ENCODE measurements at places on chromosomes 4 and X. TPM values are rescaled to one million over a fixed set of nuclear protein-coding genes. Genes with fewer than 3 reads are reported as not detected.

ERCC6L gene
- total RNA-seq: 1.1 TPM

TCEAL6 gene
- total RNA-seq: not detected

SASH3 gene
- not detected for total RNA-seq

GRCh38 chr4:86366920-86367319 lies 7.1 kb upstream of the MAPK10 start:
- peaks cover 28% of the 10 kb centered on the region for H3K4me1 ChIP-seq
- H3K36me3 ChIP-seq: peaks cover 2% of the 10 kb centered on the region
- H3K27me3 ChIP-seq: no peaks in the 10 kb centered on the region
- H3K27ac ChIP-seq: peak overlapping the region; percentile 8
- no peak overlapping the region for H3K4me3 ChIP-seq
- no peak for DNase-seq

DNA sequence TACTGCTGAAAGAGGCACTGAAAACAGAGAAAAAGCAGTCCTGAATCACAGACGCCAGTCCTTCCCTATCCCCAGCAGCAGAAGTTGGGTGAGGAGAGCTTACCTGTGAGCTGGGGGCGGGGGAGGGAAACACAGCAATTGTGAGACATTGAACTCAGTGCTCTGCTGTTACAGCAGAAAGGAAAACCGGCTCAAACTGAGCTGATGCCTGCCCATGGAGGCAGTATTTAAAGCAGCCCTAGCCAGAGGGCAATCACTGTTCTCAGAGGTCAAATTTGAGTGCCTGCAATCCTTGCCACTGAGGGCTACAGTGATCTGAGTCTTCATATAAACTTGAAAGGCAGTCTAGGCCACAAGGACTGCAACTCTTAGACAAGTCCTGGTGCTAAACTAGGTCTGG lies 220.7 kb downstream of the GRXCR1 start:
- H3K36me3 ChIP-seq: no peaks in the 10 kb centered on the region
- H3K4me1 ChIP-seq: no peaks in the 10 kb centered on the region
- DNase-seq: no peak
- H3K27me3 ChIP-seq: no peaks in the 10 kb centered on the region
- H3K27ac ChIP-seq: no peak overlapping the region

GRCh38 chrX:20347481-20347880 lies 80.8 kb upstream of the RPS6KA3 start:
- no peaks in the 10 kb centered on the region for H3K27me3 ChIP-seq
- H3K4me1 ChIP-seq: no peaks in the 10 kb centered on the region
- H3K27ac ChIP-seq: no peak overlapping the region
- DNase-seq: no peak
- no peaks in the 10 kb centered on the region for H3K36me3 ChIP-seq

- H3K36me3 ChIP-seq: peaks cover 10% of the 10 kb centered on the region
- peaks cover 33% of the 10 kb centered on the region for H3K4me1 ChIP-seq
Observed at GRCh38 chr4:52711272-52711671, 40.0 kb downstream of the ERVMER34-1 start.

DNA sequence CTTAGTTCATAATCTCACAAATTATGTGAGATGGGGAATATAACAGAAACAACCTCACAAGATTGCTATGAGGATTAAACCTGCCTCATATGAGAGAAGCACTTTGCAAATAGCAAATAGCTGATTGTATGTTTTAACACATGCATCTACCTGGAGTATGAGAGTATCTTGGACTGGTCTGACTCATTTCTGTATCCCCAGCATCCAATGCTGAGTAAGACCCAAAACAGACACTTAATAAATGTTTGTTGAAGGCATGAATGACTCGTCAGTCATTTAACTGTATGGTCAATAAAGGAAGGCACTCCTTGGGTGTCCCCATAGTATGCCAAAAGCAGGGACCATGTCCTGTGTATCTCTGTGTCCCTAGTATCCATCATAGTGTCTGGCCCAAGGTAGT lies 350.9 kb upstream of the F9 start:
- H3K4me1 ChIP-seq: no peaks in the 10 kb centered on the region
- no peak overlapping the region for H3K27ac ChIP-seq
- H3K36me3 ChIP-seq: no peaks in the 10 kb centered on the region
- DNase-seq: no peak
- no peak overlapping the region for H3K4me3 ChIP-seq
